ENCODE measurements at places on chromosomes 1 and 21.

- H3K27me3 ChIP-seq = no peaks in the 10 kb centered on the region
- DNase-seq = no peak
- no peak overlapping the region for H3K27ac ChIP-seq
- no peak overlapping the region for H3K4me3 ChIP-seq
- H3K4me1 ChIP-seq = peaks cover 32% of the 10 kb centered on the region
- H3K36me3 ChIP-seq = no peaks in the 10 kb centered on the region
Observed at GRCh38 chr21:26118938-26119540, 51.5 kb downstream of the APP start.

DNA sequence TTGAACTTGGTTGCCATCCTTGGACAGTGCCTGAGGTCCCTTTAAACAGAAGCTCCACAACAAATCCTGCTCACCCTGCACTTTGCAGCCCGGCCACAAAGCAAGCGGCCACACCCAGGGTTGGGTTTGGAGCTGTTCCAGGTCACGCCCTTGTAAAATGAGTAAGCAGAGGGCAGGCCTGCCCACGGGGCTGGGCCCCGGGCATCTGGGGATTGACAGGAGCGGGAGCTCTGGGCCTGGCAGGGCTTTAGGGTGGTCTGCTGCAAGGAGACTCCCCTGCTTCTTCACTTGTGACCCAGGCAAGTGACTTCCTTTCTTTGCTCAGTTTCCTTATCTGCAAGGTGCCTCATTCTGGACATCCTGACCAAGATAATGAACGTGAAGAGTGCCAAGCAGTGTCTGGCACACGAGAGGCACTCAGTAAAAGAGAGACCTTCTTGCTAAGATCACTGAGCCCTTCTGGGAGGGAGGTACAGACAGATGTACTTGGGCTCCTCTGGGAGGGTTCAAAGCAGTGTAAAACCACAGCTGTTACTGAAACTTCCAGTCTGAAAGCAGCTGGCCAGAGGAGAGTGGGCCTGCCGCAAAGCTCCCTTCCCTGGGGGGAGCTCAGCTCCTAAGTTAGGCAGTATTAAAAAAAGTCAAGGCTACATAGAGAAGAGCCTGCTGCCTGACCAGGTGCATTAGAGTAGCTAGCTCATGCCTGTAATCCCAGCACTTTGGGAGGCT, 2.6 kb downstream of the E2F2 start:
- no peak overlapping the region for H3K4me3 ChIP-seq
- H3K27me3 ChIP-seq = no peaks in the 10 kb centered on the region
- peaks cover 41% of the 10 kb centered on the region for H3K4me1 ChIP-seq
- DNase-seq = peak; percentile 95
- H3K36me3 ChIP-seq = peaks cover 4% of the 10 kb centered on the region

DNA sequence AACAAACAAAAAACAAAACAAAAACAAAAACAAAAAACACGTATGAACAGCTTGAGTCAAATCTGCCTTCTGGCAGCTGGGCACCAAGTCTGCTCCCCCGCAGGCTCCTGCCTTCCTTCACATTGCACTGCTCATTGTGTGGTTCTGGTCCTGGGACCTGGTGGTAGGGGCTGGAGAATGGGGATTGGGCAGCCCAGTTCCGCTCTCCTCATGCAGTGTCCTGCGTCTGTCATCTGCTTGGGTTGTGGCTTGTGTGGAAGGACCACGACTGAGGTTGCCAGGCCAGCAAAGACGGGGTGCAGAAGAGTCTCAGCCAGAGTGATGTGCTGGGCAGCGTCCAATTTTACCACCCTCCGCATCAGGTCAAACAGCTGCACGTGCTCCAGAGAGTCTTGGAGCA, 11.1 kb downstream of the OR2AJ1 start:
- H3K27ac ChIP-seq = no peak overlapping the region
- H3K36me3 ChIP-seq = no peaks in the 10 kb centered on the region
- DNase-seq = no peak
- no peaks in the 10 kb centered on the region for H3K27me3 ChIP-seq
- no peak overlapping the region for H3K4me3 ChIP-seq

- H3K4me3 ChIP-seq = no peak overlapping the region
- H3K36me3 ChIP-seq = no peaks in the 10 kb centered on the region
- no peak for DNase-seq
- no peaks in the 10 kb centered on the region for H3K4me1 ChIP-seq
- no peaks in the 10 kb centered on the region for H3K27me3 ChIP-seq
Observed at GRCh38 chr1:181513786-181514297, 30.5 kb downstream of the CACNA1E start.

- H3K36me3 ChIP-seq = no peaks in the 10 kb centered on the region
- no peaks in the 10 kb centered on the region for H3K27me3 ChIP-seq
- H3K4me1 ChIP-seq = no peaks in the 10 kb centered on the region
- H3K27ac ChIP-seq = no peak overlapping the region
- DNase-seq = no peak
Observed at GRCh38 chr1:116957646-116958045, 43.9 kb upstream of the CD101 start.

DNA sequence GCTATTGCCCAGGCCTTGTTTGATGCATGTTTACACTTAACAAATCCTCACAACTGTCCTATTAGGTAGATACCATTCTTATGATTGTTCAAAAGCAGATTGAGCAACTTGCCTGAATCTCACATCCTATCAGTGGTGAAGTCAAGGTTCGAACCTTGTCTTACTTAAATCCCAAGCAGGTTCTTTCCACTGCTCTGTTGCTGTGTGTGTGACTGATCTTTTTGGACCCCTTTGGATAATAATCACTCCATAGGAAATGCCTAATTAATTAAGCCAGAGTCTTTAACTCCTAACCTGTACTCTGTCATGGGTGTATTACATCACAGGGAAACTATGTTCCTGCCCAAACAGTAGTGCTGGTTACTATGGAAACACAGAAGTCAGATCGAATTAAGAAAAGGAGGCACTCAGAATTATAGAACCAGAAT, 84.2 kb downstream of the SPATA46 start:
- H3K4me1 ChIP-seq = no peaks in the 10 kb centered on the region
- peaks cover 4% of the 10 kb centered on the region for H3K27me3 ChIP-seq

DNA sequence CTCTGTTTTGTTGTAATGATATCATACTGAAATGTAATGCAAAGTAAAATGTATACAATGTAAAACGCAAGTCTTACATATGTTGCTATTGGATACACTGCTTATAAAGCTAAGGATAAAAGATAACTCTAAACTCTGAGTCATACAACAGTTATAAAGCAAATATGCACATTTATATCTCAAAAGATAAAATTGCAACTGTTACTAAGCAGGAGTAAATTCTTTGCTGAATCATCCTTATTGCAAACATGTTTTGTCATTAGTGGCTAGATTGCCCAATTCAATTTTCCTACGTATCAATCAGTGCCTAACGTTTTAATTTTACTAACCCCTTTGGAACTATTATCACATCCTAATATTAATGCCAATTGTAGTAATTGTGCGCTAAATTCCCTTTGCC, 762.9 kb downstream of the LTN1 start:
- no peaks in the 10 kb centered on the region for H3K36me3 ChIP-seq
- H3K27ac ChIP-seq = no peak overlapping the region
- no peaks in the 10 kb centered on the region for H3K4me1 ChIP-seq

DNA sequence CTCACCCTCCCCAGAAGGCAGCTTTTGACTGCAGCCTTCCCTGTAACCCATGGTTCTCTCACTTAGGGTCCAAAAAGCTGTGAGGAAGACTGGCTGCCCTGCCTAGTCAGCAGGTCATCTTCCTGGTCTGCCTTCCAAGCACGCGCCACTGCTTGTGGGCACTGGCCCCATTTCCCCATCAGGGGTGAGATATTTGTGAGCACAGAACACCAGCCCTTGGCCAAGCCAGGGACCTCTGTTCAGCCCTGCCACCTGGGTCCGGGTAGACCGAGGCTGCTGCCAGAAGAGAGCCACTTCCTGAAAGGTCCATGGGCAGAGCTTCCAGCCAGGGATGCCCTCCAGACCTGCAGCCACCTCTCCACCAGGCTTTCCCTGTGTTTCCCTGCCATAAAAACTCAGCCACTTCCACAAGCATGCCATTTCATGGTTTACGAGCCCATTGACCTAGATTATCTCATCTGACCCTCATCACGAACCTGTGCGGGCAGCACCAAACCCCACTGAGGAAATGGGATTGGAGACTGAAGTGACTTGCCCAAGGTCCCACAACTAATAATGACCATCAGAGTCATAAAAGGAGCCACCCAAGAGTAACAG, 40.5 kb downstream of the GLIS1 start:
- no peaks in the 10 kb centered on the region for H3K4me1 ChIP-seq
- no peaks in the 10 kb centered on the region for H3K36me3 ChIP-seq
- H3K27me3 ChIP-seq = no peaks in the 10 kb centered on the region
- H3K27ac ChIP-seq = no peak overlapping the region
- H3K4me3 ChIP-seq = no peak overlapping the region

- H3K4me1 ChIP-seq = no peaks in the 10 kb centered on the region
- H3K36me3 ChIP-seq = no peaks in the 10 kb centered on the region
- no peak for DNase-seq
Observed at GRCh38 chr1:163275222-163275621, 46.5 kb upstream of the NUF2 start.

DNA sequence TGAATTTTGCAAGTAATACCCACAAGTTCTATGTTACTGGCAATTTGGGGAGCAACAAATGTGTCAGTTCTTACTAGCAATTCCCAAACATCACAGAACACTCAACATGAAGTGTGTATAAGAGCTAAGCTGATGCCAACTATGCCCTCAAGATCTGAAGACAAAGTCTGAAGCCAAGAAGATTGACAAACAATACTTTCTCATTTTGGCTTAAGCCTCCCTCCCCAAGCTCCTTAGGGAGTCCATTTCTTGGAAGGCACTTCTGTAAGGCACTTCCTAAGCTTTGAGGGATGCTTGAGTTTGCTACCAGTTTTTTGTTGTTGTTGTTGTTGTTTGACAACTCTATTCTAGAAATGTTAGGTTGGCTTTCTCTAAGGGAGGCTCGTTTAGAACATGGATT, 154.4 kb upstream of the ZNF644 start:
- no peaks in the 10 kb centered on the region for H3K36me3 ChIP-seq
- no peaks in the 10 kb centered on the region for H3K27me3 ChIP-seq
- H3K4me3 ChIP-seq = no peak overlapping the region
- no peak overlapping the region for H3K27ac ChIP-seq
- peaks cover 6% of the 10 kb centered on the region for H3K4me1 ChIP-seq

DNA sequence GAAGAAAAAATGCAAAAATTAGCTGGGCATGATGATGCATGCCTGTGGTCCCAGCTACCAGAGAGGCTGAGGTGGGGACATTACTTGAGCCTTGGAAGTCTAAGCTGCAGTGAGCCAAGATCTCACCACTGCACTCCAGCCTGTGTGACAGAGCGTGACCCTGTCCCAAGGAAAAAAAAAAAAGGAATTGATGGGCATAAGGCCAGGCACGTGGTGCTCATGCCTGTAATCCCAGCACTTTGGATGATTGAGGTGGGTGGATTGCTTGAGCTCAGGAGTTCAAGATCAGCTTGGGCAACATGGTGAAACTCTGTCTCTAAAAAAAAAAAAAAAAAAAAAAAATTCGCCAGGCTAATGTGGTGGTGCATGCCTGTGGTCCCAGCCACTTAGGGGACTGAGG, 55.8 kb upstream of the ATP2B4 start:
- H3K27ac ChIP-seq = no peak overlapping the region
- H3K36me3 ChIP-seq = no peaks in the 10 kb centered on the region
- no peaks in the 10 kb centered on the region for H3K27me3 ChIP-seq
- DNase-seq = no peak
- H3K4me1 ChIP-seq = peaks cover 25% of the 10 kb centered on the region
- H3K4me3 ChIP-seq = no peak overlapping the region

- no peaks in the 10 kb centered on the region for H3K27me3 ChIP-seq
- no peak for DNase-seq
- H3K4me1 ChIP-seq = peaks cover 27% of the 10 kb centered on the region
- peaks cover 91% of the 10 kb centered on the region for H3K36me3 ChIP-seq
Observed at GRCh38 chr1:151318975-151319374, 8.2 kb downstream of the PI4KB start.

- H3K4me3 ChIP-seq = no peak overlapping the region
- no peaks in the 10 kb centered on the region for H3K27me3 ChIP-seq
- H3K4me1 ChIP-seq = no peaks in the 10 kb centered on the region
- H3K27ac ChIP-seq = no peak overlapping the region
- DNase-seq = no peak
- no peaks in the 10 kb centered on the region for H3K36me3 ChIP-seq
Observed at GRCh38 chr1:63955370-63956145, 181.7 kb downstream of the ROR1 start.

DNA sequence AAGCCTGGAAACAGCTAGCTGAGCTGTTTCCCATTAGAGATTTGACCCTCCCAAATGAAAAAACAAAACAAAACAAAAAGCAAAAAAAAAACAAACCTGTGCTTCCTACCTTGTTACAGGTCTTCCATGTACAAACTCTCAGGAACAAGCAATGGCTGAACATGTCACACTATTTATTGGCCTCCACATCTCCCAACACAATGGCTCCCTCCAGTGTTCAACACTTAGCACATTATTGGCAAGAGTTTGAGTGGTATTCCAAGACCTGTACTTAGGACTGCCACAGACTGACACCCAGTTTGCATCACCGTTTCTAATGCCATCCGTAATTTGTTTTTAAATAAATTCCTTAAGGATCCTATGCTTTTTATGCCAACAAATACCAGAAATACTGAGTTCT, 195.0 kb upstream of the OLFM3 start:
- H3K27me3 ChIP-seq = no peaks in the 10 kb centered on the region
- H3K4me1 ChIP-seq = no peaks in the 10 kb centered on the region
- no peak overlapping the region for H3K27ac ChIP-seq
- DNase-seq = no peak

DNA sequence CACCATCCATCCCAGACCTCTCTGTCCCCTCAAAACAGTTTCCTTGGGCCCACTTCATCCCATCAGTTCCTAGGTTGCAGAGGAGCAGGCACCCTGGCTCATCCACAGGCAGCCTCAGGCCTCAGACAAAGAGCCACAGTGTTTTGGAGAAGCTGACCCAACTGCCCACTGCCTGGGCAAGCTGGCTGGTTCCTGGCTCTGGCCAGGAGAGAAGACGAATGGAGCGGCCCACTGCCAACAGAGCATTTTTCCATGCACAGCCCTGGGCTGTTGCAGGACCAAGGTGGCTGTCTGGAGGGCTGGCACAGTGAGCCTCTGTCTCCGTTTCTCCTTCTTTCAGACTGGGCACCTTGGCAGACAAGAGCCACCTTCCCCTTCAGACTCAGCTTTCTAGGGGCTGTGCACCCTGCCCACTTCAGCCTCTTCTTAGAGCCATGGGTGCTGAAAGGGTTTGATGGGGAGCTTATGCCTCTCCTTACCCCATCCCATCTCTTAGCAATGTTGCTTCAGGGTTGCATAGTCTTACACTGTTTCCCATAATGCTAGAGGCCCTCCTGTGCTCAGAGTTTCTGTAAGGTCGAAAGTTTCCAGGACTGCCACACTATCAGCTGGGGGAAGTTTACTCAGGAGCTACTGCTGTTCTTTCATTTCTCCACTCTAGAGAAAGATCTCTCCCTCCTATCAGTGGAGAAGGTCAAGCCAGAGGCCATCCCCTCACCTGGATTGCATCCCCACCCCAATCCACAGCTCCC, 973 bp downstream of the FMOD start:
- H3K36me3 ChIP-seq = no peaks in the 10 kb centered on the region
- peaks cover 16% of the 10 kb centered on the region for H3K4me1 ChIP-seq
- no peak overlapping the region for H3K4me3 ChIP-seq
- DNase-seq = no peak
- H3K27me3 ChIP-seq = no peaks in the 10 kb centered on the region

All from SJSA1 (cell line).